Stimulated activated CD8-positive, alpha-beta memory T cell treated with anti-CD3 and anti-CD28 coated beads, Interleukin-2, amount 100 ng/mL, for 1 hour (primary cell): ENCODE measurements at places on chromosomes 5 and 9.

GRCh38 chr9:10701906-10702305 lies 89.1 kb upstream of the PTPRD start:
- no peak for DNase-seq

DNA sequence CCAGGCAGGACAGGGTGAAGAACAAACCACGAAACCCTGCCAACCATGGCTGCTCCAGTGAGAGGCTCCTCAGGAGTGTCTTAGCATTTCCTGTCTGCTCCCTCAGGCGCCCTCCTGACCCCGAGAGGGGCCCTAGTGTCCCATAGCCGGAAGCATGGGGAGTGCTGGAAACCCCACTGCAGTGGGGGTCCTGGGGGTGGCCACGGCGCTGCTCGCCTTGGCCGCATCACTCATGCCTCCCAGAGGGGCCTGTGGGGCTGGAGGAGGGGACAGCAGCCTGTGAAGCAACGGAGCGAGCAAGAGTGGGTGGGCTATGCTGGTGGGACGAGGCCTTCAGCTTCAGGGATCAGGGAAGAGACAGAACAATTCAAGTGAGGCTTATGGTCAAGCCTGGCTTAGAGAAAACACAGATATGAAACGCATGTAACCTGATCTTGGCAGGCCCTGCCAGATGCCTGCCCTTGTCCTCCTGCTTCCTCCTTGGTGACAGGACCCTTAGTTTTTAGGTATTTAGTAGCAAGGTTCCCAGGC lies 219.1 kb downstream of the FANCC start:
- DNase-seq, result no peak

GRCh38 chr5:107570181-107570580 lies 100.6 kb downstream of the EFNA5 start:
- DNase-seq, result no peak

DNA sequence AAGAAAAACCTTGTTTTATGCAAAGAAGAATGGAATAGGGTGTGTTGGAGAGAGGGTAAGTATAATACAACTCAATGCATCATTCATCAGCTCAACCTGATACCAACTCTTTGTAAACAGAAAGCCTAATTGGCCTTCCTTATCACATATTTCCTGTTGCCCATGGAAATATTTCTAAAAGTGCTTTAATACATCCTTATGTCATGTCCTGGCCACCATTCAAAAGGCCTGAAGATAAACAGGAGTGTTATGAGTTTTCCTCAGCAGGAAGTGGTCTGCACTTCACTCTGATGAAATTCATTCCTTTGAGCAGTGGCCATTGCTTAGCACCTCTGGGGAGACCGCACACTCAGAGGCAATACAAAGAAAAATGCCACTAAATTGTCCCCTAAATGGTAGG lies 511.2 kb downstream of the SEMA5A start:
- DNase-seq, result no peak

DNA sequence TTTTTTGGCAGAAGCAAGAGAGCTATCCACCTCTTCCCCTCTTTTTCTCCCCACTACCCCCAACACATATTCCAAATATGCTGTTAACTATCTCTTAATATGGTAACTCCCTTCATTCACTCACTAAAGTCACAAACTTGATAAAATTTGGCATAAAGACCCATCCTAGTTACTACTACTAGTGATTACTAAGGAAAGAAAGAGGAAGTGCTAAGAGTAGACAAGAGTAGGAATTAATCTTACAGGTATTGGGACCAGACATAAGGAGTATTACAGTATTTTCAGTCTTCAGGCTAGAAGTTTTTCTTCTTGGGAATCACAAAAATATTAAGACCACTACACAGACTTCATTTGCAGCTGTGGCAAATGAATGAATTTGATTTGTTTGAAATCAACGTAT lies 2.2 kb downstream of the ADAMTS6 start:
- DNase-seq, result no peak

DNA sequence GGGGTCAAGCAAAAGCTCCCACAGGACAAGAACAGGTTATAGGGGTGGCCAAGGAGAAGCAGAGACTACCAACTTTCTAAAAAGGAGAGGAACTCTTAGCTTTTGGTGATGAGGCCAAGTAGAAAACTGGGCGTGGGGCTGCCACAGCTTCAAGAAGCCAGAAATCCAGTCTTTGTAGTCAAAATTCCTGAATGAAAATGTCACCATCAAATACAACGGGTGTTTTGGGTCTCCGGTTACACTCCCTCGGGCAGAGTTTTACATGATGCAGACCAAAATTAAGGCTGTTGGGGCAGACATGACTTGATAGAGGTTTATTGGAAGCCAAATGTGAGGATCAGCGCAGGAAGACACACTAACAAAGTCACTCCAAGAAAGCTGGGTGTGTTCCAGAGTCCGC lies 29.4 kb upstream of the N4BP3 start:
- DNase-seq, result no peak

DNA sequence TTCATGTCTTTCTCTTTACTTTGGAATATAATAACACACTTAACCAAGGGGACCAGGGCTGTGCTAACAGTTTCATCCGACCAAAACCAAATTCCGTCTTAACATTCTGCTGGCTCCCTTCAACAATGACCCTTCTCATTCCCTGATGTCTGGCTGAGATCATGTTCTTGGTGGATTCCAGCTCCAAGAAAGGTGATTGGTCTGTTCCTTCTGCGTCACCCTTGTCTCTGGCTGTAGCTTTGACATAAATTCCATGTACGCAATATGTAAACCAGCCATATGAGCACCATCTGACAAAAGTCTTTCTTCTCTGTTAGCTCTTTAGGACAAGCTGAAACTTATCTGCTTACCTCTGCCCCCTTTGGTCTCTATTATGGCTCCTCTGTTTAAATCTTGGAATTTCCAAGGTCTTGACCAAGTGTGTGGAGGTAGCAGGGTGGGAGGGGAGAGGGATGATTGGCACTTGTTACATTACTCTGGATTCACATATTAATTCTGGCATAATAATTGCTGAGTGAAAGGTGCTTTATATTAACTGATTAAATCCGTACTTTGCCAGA lies 45.7 kb upstream of the HSD17B4 start:
- DNase-seq, result no peak

- no peak for DNase-seq
These were observed 1.8 kb downstream of the RPL12 start for GRCh38 chr9:127449332-127449966.

GRCh38 chr5:129249886-129250285 lies 155.3 kb downstream of the ISOC1 start:
- DNase-seq, result no peak

GRCh38 chr5:80204808-80205614 lies 50.8 kb downstream of the SERINC5 start:
- DNase-seq, result no peak

DNA sequence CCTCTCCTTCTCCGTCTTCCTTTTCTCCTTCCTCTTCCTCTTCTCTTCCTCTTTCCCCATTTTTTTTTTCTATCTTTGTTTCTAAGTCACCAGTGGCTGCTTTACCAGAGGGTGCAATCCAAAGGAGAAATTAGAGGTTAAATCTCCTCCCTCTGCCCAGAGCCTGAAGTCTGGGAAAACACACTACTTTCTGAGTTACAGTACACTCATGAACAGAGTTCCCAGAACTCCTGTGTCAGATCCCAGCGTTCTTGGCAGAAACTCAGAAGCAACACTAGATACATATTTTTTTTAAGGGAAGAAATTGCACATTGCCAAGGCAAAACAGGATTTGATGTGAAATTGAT lies 189.0 kb downstream of the SNCAIP start:
- no peak for DNase-seq

DNA sequence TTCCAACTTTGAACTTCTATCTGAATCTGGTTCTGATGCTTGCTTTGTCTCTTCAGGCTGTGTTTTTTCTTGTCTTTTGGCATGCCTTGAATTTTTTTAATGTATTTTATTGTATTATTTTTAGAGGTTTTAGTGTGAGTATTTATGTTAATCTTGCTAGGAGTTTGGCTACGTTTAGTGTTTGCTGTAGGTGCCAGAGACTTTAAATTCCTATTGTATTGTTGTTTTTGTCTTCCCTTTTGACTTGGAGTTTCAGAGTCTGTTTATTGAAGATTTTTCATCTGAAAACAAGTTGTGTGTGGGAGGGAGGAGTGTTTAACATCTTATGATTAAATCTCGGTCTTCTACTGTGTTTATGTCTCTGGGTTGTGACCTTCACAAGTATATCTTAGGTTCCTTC lies 956.8 kb downstream of the TLE1 start:
- no peak for DNase-seq

DNA sequence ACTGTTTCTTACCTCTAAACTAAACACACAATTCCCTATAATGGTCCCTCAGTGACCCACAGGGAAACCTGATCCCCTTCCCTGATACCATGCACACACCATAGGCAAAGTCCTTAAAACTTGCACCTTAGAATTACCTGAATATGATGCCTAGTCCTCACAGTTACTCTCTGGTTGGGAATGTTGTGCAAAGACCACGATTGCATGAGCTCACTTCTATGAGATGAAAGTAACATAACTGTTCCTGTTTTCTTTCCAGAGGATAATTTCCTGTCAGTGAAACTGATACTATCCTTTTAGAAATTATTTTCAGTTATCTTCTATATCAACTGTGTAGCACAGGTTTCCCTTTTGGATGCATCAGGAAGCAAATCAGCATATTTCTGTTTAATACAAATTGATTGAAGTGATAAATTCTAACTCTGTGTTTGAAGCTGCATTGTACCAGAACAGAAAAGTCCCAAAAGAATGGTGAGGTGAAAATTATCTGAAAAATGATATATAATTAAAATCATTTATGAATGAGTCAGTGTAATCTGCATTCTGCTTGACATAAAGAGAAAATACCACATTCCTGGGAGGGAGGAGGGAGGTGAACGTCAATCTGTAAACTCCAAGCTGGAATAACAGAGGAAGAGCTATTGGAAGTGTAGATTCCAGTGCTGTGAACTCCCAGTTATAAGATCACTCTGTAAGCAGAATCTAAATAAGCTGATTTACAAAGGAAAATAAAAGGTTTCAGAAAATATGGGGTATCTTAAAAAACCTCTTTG lies 51.2 kb upstream of the TNFAIP8 start:
- no peak for DNase-seq

DNA sequence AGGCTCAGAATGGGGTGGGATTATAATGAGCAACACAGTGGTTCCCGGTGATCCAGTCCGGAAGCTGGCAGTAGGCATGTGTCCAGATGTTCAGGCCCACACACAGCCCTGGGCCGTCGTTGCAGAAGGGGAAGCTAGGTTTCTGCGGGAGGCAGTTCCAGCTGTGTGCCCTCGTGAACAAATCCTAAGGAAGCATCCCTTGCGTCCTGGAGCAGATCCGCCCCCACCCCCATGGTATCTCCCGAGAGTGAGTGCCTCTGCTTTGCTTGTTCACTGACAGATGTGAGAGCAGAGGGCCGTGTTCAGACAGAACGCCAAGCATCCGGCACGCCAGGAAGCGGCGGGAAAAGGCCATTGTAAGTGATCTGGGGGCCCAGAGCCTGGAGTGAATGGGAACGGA lies 104.8 kb downstream of the PDE6A start:
- no peak for DNase-seq

DNA sequence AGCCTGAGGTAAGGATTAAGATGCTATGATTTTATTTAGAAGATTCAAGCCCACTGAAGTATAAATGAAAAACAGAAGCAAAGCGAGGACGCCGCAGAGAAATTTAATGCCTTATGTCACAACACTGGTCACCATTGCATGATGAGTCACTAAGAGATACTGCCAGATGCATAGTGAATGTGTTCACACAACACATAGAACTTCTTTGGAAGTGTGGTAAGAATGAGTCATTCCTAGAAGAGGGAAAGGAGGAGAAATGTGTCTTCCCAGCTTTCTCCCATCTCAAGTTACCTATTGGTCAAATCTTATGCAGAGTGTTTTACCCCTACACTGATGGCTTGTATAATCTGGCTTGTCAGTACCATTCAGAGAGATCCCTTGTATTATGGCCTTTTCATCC lies 465.3 kb upstream of the ARRDC3 start:
- DNase-seq, result no peak

DNA sequence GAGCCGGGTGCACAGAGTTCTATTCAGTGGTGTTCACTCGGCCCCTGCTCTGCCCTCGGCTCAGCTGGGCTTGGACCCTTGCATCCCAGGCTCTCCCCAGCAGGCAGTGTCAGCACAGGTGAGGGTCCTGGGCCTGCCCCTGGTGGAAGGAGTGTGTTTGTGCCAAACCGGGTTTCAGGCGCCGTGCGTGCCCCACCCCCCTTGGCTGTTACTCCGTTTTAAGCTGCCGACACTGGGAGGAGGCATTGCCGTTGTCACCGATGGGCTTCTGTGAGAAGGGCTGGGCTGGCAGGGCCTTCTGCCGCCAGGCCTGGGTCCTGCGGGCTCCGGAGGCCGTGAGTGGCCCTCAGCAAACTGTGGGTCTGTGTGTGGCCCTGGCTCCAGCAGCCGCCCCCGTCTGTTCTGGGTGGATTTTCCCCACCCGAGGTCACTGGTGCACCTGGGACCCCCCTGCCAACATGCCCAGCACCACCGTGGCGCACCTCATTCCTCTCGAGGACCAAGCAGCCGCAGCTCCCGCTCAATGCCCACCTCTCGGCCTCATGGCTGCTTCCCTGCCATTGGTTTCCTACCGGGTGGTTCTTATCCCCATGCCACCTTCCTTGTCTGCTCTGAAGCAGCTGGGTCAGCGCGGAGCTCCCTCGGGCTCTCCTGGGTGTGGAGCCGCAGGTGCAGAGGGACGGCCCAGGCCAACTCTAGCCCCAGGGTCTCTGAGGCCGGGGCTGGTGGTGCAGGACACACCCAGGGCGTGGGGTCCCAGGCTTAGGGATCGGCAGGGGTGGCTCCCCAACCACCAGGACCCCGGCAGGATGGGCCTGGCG lies 44.3 kb upstream of the EXOC3 start:
- no peak for DNase-seq

- no peak for DNase-seq
These were observed 41.8 kb downstream of the CDO1 start for GRCh38 chr5:115774684-115775083.
